ENCODE measurements at places on chromosomes 11 and 22.
A peak's percentile ranks its signal among the peaks of the same experiment; 100 is the strongest.

- no peak for DNase-seq
Measured at GRCh38 chr11:21198498-21198897, 529.1 kb downstream of the NELL1 start.

DNA sequence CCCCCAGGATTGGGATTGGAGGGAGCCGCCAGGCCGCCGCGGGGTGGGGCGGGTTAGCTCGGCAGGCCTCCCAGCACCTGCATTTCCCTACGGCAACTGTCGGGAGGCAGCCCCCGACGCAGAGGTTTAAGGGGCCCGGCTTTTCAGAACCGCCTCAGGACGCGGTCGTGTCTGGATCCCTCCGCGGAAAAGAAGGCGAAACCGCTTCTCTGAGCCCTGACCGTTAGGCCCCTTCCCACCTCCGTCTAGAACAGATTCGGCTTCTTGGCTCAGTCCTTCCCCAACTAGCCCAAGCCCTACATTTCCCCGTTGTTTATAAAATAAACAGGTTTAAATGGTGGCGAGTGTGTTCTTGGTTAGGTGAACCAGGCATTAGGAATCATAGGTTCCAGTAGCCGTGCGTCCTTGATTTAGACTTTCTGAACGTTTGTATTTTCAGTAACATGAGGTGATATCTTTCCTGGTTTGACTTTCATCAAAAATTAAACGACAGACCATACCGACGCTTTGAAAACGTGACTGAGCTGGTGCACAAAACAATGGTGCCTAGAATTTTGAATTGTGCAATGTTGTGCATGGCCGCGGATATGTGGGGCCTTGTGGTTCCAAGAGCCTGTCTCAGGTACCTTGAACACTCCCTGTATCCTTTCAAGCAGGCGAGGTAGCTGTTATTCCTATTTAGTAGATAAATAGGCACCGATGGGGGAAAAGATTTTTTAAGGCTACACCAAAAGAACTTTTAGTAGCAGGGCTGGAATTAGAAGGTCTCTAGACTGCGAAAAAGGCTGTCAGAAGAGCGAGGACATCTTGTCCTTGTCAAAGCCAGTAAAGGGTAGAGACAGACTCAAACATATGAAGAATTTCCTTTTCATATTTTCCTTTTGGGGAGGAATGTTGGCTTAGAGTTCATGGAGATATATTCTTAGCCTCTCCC, 1.2 kb upstream of the HSPA8 start:
- no peak for DNase-seq

DNA sequence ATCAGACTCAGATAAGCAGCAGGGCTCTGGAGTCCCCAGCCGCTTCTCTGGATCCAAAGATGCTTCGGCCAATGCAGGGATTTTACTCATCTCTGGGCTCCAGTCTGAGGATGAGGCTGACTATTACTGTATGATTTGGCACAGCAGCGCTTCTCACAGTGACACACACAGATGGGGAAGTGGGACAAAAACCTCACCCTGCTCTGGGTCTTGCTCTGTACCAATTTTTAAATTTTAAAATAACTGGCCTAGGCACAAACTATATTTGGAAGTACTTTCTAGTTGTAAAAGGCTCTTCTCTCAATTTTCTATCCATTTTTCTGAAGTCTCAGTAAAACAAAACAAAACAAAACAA, 131.7 kb downstream of the VPREB1 start:
- DNase-seq = no peak

GRCh38 chr11:8826139-8826786, 84.7 kb upstream of the AKIP1 start:
- DNase-seq = peak; percentile 32

GRCh38 chr11:68780829-68781228, 29.5 kb upstream of the TESMIN start:
- no peak for DNase-seq

- DNase-seq = no peak
Measured at GRCh38 chr11:78622666-78623065, 48.0 kb upstream of the NARS2 start.
